GM06990 (cell line): ENCODE measurements at places on chromosomes 6 and 20.

- DNase-seq, result no peak
These were observed 134.5 kb downstream of the VEGFA start for GRCh38 chr6:43904311-43905123.

DNA sequence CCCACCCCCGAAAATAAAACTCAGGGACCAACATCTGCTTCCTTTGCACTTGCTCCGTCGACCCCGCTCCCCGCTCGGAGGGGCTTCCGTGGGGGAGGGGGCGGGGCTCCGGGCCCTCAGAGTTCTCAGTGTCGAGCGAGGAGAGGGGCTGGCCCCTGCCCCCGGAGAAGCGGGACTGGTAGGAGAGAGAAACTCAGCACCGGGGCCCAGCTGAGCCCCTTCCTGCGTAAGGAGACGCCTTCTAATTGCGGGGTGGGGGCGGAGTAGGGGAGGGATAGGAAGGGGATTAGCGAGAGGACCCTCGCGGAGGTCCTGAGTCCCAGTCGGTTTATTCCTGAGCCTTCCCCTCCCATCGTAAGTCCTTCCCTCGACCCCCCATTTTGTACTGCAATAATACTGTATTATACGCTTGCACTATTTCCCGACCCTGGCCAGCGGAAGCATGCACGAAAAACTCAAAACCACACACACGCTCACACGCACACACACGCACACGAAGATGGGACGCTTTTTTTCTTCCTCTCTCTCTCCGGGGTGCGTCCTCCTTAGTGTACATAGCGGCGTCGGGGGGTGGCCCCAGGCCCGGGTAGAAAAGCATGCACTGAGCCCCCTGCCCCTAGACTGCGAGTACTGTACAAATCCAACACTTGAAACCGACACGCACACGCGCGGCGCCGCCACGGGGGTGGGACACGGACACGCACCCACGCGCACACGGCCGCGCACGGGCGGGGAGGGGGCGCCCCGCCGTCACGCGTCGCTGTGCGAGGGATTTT, 22.1 kb upstream of the SLC22A7 start:
- no peak for DNase-seq

DNA sequence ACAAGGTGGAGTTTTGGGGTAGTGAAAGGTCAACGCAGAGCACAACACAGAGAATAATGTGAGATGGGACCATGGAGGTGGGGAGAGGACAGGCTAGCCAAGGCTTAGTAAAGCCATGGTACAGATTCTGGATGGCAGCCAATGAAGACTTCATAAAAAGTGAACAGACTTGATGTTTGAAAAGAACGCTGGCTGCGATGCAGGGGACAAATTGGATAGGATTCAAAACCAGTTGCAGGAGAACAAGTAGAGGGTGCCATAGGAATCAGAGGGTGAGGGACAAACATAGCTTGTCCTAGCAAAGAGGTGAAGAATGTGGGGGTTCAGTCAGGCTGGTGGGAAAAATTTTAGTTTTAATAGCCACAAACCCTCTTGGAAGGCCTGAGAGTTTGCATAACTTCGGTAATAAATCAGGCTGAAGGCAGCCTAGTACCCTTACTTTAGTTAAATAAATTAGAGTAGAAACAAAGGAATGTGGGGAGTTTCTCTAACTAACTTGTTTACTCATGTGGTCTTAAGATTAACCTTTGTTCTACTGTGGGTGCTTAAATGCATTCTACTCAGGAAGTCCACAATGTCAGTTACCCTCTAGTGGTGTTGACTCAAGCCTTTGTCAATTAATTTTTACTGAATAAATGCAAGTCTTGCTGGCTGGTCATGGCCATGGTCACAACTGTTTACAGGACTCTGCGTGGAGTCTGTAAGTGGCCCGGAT, 216.4 kb downstream of the C6orf118 start:
- no peak for DNase-seq

DNA sequence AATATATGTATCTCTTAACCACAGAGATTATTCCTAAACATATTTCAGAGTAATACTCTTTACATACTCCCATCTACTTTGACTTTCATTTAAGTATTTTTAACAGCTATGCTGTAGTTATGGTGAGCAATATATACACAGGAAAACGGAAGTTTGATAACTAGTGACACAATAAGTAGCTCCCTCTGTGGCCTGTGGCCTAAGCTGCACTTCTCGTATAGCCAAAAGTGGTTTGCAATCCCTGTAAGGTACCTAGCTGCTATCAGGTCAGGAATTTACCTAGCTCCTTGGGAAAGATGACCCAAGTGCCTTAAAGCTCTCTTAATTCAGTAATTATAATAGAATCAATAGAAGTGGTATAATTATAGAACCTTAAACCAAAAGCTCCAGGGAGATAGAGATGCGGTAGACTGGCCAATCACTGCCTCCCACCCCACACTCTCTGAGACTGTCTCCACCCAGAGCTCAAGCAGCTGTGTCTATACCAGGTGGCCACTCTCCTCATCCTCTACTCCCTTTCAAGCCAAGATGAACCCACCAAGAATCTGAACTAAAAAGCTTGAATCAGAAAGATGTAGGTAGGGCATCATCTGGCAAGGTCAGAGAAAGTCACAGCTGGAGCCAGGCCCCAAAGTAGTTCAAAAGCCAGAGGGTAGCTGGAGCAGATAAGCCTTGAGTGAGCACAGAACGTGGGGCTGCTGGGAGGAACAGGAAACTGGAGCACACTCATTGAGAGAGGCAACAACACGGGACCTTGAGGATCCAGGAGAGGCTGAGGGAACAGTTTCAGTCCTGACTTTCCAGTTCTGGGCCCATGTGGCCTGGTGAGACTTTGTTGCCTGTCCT, 84.9 kb upstream of the ASF1A start:
- no peak for DNase-seq

DNA sequence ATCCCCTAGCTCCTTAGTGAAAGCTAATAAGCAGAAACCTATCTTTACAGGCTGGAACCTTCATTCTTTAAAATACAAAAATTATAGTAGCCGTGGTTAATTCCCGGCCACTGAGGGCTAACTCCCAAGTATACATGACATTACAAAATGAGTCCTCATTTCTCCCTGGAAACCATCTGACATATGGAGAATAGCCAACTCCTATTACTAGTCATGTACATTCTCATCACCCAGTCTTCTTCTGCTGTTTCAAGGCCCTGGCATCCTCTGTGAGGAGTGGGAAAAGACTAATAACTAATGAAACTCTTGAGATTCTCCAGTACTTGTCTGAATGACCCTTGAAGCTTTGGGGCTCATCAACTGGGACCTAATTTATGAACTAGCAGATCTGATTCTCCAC, 30.2 kb downstream of the CSNK2A1 start:
- DNase-seq, result no peak

GRCh38 chr6:34723203-34723602, 26.6 kb upstream of the ILRUN start:
- no peak for DNase-seq

DNA sequence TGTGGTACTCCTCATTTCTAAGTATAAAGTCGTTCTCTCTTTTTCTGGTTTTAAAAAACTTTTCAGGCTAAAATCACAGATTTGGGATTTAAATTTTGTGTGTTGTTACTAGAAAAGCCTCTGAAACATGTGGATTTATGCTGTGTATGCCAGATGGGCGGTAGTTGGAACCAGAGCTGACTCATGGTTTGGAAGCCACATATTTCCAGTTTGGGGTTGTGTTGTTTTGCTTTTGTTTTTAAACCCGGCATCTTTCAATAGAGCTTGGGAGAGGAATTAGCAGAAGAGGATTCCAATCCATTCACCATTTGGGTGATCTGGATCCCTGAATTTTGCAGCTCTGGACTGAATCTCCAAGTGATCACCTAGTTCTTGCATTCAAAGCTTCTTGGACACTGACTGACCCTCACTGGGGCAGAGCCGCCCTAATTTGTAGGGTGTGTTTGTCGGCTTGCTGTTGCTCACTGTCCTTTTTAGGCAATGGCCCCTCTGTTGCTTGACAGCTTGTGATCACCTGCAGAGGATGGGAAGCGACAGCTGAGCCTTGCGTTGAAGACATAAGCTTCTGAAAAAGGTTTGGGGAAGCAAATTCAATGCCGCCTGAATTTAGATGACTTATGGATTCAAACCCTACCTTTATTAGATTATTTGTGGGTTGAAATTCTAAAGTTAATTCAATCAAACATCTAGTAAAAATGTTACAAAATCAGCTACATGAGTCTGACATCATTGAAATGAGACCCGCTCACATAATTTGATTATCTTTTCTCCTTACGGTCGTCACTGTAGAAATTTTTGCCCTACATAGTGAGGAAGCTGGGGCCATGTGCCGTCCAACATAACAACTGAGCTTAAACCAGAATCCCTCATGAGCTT, 79.9 kb upstream of the CD83 start:
- DNase-seq, result no peak

- DNase-seq, result no peak
These were observed 118.4 kb upstream of the LAMP5 start for GRCh38 chr20:9395971-9396370.
